ENCODE measurements at places on chromosomes 7 and 10.

GRCh38 chr7:122974229-122974628, 21.3 kb downstream of the TAS2R16 start:
- DNase-seq: no peak

- no peak for DNase-seq
Observed at GRCh38 chr10:14687340-14687739, 87.4 kb downstream of the FAM107B start.

GRCh38 chr10:124916098-124916584, 25.8 kb upstream of the ZRANB1 start:
- no peak for DNase-seq

GRCh38 chr10:9091530-9092093, 1037.1 kb downstream of the GATA3 start:
- peak; percentile 61 for DNase-seq

DNA sequence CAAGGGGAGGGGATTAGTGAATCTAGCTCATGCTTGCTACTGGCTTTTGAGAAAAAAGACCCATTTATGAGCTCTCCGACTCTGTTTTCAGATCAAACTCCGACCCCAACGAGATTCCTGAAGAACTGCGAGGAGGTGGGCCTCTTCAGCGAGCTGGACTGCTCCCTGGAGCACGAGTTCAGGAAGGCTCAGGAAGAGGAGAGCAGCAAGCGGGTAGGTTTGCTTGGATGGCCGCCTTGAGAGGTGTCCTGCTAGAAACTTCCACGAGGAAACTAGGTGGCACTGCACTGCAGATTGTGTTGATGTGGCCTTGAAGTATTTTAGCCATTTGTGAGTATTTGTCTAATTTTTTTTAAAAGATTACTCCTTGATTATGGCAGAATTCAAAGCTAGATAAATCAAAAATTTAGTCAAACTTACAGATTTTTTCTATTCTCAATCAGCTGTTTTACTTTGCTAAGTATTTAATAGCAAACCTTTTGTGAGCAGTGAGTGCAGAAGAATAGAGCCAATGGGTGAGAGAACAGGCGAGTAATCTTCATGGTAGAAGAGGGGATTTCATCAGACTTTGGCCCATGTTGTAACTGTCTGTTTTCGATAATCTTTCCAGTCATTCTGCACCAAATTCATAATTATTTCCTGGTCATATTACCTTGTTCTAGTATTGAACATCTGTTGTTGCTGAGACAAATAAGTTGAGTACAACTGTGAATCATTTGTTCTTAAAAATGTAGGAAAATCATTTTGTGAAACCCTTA, 95.4 kb downstream of the CREB5 start:
- no peak for DNase-seq

DNA sequence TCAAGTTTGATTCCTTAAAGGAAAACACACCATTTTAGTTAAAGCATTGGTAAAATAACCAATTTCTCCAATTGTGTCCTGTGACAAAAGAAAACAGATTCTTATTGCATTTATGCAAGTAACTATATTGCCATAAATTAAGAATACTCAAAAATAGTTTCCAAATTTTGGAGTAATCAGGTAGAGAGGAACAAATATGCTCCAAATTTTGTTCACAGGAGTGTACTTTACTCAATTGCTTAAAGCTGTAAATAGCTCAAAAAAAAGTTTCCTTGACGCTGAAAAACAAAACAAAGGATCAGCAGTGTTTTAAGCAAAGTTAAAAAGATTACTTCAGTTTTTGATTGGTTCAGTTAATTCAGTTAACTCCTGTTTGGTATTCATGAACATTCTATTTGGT, 52.2 kb upstream of the INHBA start:
- no peak for DNase-seq

DNA sequence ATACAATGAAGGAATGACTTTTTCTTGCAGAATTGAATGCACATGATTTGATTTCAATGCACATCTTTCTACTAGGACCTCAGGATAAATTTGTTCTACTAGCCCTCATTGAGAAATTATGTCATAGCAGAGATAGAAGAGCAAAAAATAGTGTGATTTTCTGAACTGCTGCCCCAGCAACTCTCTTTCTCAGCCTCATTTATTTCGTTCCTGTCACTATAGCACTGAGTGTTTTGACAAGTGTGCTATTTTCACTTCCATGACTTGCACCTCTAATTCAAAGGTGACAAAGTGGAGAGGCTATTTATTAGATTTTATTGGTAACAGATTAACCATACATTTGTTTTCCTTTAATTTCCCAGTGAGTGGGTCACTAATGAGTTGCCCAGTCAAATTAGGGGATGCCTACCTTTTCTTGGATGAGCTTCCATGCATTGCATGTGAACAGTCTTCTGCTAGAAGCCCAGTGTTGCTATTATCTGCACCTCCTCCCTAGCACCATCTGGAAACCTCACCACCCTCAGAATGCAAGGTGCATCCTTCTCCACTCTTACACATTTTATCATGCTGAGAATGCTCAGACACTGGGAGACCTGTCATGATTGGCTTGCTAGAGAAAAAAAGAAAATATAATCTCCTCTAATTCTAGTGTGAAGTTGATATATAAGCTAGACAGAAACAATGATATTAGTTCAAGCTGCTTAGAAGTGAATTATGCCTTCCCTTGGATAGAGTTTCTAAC, 119.6 kb upstream of the CTTNBP2 start:
- DNase-seq: no peak

DNA sequence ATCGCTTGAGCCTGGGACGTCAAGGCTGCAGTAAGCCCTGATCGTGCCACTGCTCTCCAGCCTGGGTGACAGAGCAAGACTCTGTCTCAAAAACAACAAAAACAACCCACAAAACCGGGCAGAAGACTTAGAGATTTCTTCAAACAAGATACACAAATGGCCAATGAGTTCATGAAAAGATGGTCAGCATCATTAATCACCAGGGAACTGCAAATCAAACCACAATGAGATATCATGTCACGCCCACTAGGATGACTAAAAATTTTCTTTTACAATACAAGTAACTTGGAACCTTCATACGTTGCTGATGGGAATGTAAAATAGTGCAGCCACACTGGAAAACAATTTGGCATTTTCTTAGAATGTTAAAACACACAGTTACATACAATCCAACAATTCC, 77.3 kb upstream of the GRID1 start:
- no peak for DNase-seq

GRCh38 chr10:75838486-75838885, 407.1 kb downstream of the LRMDA start:
- no peak for DNase-seq

DNA sequence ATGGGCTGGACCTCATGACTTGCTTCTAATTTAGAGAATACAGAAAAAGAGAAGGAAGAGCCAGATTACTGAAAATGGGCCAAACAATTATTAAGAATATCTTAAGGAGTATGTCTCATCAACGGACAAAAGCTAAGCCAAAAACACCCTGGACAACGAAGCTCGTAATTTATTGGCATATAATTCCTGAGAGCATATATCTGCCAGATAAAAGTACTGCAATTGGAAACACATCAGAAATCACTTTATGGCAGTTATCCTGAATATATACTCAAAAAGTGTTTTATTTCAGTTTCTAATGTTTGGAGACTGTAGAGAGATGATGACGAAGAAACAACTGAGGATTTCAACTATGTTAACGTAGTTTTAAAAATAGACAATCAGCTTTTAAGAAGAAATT, 211.8 kb downstream of the CSTF2T start:
- no peak for DNase-seq

DNA sequence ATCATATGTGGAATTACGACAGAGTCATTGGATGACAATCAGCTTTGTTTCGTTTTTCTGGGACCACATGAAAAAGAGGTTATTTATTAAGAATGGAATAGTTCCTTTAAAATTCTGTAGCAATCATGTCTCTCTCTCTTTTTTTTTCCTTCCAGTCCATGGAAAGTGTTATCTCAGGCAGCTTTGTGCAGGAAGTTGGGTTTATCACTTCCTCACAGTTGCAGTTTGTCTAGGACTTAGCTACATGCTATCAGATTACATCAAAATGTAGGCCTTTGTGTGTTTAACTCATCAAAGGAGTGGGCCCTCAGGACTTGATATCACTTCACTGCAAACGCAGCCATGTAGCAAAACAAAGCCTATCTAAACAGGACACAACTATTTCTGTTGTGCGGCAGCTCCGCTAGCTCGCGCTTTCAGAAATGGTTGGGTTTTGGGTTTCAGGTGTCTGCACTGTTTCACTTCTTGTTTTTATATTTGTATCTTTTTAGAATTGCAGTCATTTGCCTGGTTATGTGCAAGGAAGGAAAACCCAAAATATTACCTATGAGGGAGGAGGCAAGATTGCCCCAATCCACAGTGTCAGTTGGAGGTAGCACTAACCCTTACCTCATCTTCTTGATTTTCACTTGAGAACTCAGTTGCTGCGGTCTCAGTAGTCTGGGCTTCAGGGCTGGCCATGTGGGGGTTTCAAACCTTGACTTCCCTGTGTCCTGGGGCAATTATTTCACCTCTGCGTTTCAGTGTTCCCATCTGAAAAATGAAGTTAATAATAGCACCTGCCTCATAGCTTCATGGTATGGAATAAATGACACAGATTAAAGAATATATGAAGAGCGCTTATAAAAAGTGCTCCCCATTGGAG, 66.7 kb downstream of the HHEX start:
- DNase-seq: no peak

DNA sequence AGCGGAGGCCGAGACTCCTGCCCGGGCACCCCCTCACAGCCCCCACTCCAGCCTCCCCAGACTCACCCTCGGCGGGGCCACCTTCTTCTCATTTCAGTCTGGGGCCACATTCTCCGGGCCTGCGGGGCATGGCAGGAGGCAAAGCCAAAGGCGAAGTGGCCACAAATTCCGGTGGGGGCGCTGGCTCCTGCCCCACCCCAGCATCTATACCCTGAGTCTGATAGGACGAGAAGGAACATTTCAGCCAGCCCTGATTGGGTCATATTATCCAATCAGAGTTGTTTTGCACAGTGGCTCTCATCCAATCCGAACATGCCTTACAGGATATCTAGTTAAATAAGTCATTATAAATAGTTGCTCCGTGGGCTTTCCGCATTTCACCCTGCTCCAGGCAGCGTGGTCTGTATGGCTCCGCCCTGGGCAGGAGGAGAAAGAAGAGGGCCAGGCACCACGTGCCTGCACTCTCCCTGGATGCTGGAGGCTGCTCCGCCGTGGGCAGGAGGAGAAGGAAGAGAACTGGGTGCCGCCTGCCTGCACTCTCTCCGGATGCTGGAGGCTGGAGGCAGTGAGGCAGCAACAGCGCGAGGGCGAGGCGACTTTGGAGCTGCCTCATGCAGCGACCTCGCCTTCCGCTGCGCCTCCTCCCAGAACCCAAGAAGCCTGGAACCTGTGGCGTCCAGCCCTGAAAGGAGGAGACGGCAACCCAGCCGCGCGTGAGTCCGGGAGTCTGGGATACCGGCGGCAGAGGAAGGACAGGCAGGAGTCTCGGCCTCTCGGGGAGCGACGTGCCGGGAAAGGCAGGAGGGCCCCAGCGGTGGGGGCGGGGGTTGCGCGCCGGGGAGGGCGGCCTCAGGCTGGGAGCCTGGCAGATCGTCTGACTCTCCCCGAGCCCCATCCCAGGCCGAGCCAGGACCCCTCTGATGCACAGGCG, 162.9 kb downstream of the ZNF33B start:
- no peak for DNase-seq

- no peak for DNase-seq
Observed at GRCh38 chr7:80002865-80003264, 131.8 kb upstream of the GNAI1 start.

DNA sequence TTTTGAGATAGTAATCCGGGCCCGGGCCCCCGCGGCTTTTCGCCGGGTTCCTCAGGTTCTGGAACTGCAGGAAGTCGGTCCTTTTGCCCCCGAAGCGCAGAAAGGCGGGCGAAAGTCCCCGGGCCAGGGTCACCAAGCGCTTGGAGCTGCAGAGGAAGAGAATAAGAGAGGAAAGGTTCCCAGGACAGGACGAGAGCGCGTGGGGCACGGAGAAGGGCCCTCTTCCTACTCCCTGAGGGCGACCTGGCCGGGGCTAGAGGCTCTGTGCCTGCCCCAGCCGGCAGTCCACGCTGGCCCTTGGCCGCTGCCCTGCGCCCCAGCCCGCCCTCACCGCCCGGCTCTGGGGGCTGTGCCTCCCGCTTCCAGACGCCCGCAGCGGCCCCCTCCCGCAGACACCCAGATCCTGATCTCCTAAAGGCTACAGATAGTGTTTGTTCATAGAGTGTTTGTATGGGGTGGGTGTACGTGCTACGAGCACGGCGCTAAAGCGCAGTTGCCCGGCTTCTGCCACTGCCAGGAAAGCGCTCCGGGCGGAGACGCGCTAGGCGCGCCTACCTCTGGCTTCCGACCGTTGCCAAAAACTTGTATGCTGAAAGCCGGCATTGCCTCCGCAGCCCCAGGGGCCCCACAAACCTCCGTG, 3.2 kb downstream of the HPSE2 start:
- no peak for DNase-seq

DNA sequence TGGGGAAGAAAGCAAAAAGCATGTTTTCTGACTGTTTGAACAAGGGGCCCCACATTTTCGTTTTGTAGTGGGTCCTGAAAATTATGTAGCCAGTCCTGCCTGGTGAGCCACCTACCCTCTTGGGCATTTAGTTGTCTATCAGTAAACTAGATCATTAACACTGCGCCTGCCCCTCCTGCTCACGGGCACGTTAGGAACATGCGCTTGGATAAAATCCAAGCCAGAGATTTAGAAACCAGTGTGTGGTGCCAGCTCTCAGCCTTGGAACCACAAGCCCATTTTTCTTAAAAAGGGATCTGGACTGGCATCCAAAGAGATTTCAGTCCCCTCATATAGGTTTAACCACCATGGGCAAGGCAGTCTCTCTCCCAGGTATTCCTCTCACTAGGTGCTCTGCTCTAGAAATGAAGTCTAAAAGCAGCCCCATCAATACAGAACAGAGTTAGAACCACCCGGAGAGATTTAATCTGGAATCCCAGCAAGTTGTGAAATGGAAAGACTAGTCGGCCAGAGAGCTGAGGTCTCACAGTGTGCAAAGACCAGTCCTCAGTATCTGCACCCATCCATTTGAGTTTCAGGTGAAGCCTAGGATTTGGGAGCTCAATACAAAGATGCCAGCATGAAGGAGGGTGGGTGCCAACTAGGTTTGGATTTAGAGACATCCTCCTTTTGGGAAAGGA, 123.9 kb upstream of the TCF7L2 start:
- DNase-seq: no peak

GRCh38 chr10:31146491-31147209, 115.0 kb upstream of the ZNF438 start:
- DNase-seq: no peak

GRCh38 chr10:127458829-127459228, 90.3 kb upstream of the NPS start:
- DNase-seq: no peak

- DNase-seq: no peak
Observed at GRCh38 chr10:29784175-29784773, 149.5 kb upstream of the SVIL start.

- DNase-seq: no peak
Observed at GRCh38 chr10:5774987-5775620, 38.1 kb downstream of the GDI2 start.

Data from activated CD4-positive, alpha-beta T cell treated with anti-CD3 and anti-CD28 coated beads, Interleukin-2, Interleukin-4, amounts not matched to agents 100 ng/mL and 50 ng/mL, durations not matched to agents 16 hours and 8 hours (primary cell).